ENCODE measurements at places on chromosomes 7 and 10.

DNA sequence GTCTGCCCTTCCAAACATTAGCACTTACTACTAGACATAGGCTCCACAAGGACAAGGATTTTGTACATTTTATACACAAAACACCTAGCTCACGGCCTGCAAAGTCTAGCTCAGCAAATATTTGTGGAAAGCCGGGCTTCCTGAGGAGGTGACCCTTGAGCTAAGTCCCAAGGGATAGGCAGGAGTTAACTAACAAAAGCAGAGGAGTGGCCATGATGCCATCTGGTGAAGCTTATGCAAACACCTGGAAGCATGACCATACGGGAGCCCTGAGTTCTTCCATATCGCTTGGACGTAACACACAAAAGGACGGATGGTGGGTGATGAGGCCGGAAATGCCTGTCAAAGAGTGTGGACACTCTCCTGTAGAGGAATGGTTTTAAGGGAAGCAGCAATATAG lies 25.9 kb upstream of the YAE1 start:
- DNase-seq: no peak

GRCh38 chr10:61125560-61126170 lies 181.7 kb upstream of the RHOBTB1 start:
- DNase-seq: no peak

DNA sequence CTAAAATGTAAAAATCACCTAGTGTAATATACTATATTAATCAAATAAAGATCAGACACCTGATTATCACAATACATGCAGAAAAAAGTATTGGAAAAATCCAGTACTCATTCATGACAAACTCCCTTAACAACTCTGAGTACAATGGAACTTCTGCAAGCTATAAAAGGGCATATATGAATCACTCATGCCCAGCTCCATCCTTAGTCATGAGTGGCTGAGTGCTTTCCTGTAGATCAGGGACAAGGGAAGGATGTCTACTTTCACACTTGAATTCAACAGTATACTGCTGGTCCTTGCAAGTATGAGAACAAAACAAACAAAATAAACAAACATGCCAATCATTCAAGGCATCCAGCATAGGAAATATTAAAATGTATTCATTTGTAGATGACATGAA lies 116.5 kb downstream of the ADARB2 start:
- DNase-seq: no peak

DNA sequence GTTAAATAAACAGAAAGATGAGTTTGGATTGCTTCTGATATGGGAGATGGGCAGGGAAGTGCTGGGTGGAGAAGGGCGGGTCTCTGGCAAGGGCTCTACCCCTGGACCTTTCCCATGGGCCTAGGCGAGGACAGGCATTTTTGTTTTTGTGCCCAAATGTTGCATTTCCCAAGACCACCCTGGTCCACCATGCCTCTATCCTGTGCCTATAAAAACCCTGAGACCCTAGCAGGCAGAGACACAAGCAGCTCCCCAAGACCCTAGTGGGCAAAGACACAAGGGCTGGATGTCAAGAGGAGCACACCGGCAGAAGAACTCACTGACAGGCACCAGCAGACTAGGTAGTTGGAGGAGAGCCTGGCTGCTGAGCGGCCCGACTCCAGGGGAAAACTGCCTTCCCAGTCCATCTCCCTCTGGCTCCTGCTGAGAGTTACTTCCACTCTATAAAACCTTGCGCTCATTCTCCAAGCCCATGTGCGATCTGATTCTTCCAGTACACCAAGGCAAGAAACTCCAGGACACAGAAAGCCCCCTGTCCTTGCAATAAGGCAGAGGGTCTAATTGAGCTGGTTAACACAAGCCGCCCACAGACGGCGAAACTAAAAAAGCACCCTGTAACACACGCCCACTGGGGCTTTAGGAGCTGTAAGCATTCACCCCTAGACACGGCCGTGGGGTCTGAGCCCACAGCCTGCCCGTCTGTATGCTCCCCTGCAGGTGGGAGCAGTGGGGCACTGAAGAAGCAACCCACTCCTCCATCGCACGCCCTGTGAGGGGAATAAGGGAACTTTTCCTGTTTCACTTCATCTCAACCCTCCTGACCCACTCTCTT lies 291.4 kb downstream of the PTPRN2 start:
- no peak for DNase-seq

DNA sequence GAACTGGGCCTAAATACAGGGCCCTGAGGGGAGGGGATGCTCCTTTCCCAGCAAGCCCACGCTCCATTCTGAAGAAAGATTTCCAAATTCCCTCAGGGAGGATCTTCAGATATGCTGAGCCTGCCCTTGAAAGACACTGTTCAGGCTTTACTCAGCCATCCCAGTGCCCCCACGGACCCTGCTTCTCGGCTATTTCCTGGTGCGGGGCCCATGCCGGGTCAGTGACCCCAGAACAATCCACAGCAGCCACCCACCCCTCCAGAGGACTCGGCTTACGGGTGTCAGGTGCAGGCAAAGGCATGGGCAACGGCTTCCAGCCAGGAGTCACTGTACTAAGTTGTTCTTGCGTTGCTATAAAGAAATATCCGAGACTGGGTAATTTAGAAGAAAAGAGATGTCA lies 137.1 kb downstream of the OAT start:
- no peak for DNase-seq

DNA sequence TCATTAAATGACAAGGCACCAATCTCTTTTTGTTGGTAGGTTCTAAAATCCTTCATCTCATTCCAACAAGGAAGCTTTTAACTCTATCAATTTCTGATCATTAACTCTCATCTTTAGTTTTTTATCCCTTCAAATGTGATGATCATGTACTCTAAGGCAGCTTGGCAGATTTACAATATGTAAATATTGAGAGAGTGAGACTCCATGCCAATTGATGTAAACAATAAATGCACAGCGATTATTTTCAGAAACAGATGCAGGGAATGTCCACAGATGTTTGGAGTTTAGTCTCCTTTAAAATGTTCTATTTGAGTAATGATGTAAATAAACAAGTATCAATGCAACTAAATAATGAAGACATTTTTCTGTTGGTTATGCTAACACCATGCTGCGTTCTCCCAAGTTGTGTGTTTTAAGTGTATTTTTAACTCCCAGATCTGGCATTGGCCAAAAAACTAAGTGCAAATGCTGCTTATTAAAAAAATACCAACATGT lies 213.8 kb downstream of the AHR start:
- no peak for DNase-seq

DNA sequence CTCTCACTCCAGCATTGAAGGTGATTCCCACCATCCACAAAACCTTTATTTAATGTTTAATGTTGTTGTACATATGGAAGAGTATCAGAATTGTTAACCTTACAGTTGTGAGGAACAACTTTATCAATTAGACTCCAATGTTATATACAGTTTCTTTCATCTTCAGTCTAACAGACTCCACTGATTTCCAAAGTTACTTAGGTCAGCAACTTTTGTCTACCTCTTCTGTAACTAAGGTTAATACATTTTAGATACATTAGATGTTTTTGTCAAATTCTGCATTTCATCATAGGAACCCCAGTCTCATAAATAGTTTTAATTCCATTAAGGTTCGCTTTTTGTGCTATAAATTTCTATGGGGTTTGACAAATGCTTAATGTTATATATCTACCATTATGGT lies 223.9 kb upstream of the POM121L12 start:
- DNase-seq: no peak

GRCh38 chr7:88670536-88670935 lies 89.0 kb upstream of the ZNF804B start:
- DNase-seq: no peak

Measured in activated naive CD4-positive, alpha-beta T cell (primary cell).